ENCODE measurements at places on chromosomes 2 and 18. TPM values are rescaled to one million over a fixed set of nuclear protein-coding genes. Genes with fewer than 3 reads are reported as not detected.

DNA sequence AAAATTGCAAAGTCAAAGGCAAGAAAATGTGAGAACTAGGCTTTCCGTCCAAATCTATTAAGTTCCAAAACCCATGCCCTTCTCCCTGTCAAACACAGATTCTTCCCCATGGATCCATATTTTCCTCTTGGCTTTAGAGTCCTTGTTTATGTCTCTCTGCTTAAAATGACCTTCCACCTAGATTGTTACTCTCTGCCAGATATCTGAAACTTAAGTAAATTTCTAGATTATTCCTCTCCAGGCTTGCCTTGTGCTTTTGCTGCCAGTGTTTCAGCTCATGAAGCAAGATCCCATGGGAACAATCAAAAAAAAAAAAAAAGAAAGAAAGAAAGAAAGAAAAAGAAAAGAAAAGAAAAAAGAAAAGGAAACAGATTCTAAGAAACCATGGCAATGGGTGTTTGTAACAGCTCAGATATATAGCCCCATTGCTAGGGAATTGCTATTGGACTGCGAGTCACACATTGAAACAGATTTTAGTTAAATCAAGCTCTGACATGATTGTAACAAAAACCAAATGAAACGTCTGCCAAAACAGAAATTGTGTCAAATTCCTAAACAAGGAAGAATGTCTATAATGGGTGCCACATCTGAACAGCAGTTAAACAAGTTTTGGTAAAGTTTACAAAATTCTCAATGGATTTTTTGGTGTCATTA is 660.7 kb upstream of the CNTNAP5 start:
- DNase-seq = no peak

DNA sequence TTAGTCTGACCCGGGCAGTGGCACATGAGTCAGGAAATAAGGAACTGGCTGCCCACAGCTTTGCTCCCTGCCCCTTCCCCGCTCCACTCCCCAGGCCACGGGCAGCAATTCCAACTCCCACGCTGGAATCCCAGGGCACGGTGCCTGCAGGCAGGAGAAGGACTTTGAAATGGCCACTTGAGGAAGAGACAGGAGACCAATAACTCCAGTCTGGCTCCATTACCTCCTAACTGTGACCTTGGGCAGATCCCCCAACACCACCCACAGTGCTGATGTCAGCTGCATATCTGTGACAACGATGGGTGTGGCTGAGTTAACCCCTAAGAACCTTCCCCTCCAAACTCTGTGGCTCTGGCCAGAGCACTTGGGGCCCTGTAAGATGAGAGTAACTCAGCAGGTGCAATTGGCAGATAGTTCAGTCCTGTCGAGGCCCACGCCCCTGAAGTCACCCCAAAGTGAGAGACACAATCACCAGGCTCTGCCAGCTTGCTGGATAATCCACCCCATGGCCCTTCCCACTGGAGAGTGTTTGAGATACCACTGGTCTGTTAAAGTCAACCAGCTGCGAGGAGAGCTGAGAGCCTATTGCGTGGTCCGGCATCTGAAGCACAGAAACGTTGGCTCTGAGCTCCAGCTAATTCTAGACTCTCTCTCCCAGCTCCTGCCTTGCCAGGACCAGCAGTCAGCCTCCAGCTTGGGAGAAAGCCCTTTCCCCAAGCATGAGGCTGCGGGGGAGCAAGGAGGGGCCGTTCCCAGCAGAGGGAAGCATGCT is 175.2 kb downstream of the TNS1 start:
- DNase-seq = peak; percentile 41

GAL3ST2 gene
- 26.4 TPM for total RNA-seq

GRCh38 chr18:64091526-64091925 is 57.4 kb downstream of the LINC00305 start:
- DNase-seq = no peak

ASB18 gene
- total RNA-seq = not detected

GRCh38 chr2:187500585-187501359 is 52.7 kb upstream of the CALCRL start:
- no peak for DNase-seq

GRCh38 chr2:100212850-100213249 is 70.5 kb upstream of the AFF3 start:
- DNase-seq = no peak

- no peak for DNase-seq
Measured at GRCh38 chr18:59061914-59062642, 77.6 kb upstream of the SEC11C start.

ALK gene
- total RNA-seq = 0.20 TPM

- no peak for DNase-seq
Measured at GRCh38 chr2:166411473-166412230, 35.9 kb upstream of the SCN9A start.

- no peak for DNase-seq
Measured at GRCh38 chr2:216775043-216775453, 79.7 kb upstream of the IGFBP5 start.

GRCh38 chr2:160417745-160418397 is 75.7 kb downstream of the RBMS1 start:
- DNase-seq = no peak

PID1 gene
- total RNA-seq = 17.1 TPM

DNA sequence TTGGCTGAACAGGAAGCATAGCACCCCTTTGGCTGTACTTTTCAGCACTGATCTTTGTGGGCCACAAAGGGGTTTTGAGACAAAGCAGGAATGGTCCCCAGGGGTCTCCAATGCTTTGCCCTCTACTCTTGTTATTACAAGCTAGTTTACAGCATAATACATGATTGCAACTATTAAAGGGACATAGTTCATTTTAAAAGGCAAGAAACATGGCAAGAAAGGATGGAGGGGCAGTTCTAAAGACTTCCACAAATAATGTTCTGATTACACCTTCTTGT is 196.6 kb downstream of the FHOD3 start:
- no peak for DNase-seq

GRCh38 chr2:96131152-96131812 is 7.0 kb downstream of the ASTL start:
- DNase-seq = no peak

DNA sequence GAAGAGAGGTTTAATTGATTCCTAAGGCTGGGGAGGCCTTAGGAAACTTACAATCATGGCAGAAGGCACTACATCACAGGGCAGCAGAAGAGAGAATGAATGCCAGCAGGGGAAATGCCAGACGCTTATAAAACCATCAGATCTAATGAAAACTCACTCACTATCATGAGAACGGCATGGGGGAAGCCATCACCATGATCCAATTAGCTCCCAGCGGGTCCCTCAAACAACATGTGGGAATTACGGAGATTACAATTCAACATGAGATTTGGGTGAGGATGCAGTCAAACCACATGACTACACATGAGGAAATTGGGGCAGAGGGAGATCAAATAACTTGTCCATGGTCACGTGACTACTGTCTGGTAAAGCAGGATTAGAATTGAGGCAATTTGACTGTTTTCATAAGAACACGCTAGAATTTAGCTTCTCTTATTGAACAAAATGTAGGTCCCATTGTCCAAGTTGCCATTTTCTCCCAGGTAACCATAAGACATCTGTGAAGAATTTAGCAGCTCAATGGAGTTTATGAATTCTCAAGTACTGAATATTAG is 445.1 kb upstream of the CDH20 start:
- no peak for DNase-seq

TUBA4B gene
- not detected for total RNA-seq

- no peak for DNase-seq
Measured at GRCh38 chr2:98769114-98769476, 38.2 kb upstream of the MGAT4A start.

GCG gene
- total RNA-seq = 0.17 TPM

DNA sequence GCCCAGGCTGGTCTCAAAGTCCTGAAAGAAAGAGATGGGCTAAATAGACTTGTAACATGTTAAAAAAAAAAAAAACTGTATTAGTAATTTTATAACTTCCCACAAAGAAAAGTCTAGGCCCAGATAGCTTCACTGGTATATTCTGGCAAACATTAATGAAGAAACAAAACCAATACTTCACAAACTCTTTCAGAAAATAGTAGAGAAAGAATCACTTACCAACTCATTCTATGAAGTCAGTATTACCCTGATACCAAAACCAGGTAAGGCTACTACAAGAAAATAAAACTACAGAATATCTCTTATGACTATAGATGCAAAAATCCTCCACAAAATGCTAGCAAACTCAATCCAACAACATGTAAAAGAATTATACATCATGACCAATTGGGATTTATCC is 59.9 kb upstream of the ODC1 start:
- DNase-seq = no peak

UGT1A5 gene
- 2.0 TPM for total RNA-seq

DNA sequence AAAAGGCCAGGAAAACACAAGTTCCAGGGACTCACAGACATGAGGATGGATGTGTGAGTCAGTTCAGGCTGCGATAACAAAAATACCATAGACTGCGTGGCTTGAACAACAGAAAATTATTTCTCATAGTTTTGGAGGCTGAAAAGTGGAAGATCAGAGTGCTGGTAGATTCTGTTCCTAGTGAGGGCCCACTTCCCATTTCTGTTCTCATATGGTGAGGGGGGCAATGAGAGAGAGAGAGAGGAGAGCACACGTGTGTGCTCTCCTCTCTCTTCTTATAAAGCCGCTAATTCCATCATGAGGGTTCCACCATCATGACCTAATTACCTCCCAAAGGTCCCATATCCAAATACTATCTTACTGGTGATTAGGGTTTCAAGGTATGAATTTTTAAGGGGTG is 23.0 kb downstream of the KLHL14 start:
- DNase-seq = no peak

DNA sequence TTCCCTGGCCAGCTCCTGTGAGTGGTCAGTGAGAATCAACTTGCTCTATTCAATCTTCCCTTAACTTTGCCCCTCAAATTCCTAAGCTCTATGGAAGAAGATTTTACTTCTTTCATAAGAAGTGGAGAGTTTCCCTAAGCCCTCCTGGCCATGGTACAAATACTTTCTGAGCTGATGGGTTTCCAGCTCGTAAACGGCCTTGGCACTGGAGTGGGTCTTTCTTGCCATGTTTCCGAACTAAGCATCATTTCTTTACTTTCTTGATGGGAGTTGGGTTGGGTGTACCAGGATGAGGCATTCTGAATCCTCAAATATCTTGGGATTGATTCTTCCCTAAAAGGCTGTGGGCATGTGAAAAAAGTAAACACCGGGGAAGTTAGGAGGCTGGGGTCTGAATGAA is 72.5 kb downstream of the ACKR3 start:
- DNase-seq = no peak

PRSS56 gene
- total RNA-seq = not detected

DNA sequence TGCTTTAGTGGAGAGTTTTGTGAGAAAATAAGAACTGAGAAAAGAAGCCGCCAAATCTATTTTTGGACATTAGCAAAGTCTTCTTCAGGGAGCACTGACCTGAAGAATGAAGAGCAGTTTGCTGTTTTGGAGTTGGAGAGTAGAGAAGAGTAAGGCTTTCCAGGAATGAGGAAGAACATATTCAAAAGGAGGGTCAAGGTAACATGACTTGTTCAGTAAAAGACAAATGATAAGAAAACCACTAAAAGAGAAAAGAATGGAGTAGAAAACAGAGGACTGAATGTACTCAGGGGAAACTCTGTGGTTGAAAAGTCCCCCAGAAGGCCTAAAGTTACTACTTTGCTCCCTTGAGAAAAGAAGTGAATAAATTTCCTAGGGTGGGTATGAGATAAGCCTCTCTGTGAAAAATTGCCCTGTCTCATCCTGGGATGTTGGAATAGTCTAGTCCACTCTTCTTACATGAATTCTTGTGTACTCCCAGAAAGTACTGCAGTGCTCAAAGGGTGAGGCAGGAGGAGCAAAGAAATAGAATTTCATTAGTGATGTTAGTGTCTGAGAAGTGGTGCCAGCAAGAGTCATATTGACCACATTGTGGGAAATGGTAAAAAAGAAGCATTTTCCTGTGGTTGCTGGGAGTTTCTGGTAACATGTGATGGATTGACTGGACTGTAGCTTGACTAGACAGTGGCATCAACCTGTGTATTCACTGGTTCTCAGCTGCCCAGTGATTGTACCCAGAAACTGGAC is 27.8 kb downstream of the MBD5 start:
- DNase-seq = no peak

TXNDC2 gene
- total RNA-seq = not detected

- DNase-seq = peak; percentile 5
Measured at GRCh38 chr2:128770143-128771085, 451.7 kb upstream of the HS6ST1 start.

DCDC2C gene
- 0.14 TPM for total RNA-seq

DNA sequence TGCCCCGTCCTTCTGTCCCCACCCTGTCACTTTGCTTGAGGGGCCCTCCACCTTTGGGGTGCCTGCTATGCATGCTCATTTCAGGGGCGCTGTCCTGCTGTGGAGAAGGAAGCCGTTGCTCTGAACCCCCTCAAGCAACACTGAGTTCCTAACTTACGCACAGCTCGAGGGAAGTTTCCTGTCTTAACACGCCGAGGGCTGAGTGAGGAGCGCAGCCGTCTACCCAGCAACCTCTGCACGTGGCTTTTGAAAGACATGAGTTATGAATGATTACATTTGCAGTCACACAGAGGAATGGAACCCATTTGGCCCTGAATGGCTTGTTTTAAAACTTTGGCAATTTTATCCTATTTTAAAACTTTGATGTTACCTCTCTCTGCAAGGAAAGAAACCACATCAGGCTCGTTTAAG is 14.0 kb downstream of the RAMP1 start:
- DNase-seq = no peak

DNA sequence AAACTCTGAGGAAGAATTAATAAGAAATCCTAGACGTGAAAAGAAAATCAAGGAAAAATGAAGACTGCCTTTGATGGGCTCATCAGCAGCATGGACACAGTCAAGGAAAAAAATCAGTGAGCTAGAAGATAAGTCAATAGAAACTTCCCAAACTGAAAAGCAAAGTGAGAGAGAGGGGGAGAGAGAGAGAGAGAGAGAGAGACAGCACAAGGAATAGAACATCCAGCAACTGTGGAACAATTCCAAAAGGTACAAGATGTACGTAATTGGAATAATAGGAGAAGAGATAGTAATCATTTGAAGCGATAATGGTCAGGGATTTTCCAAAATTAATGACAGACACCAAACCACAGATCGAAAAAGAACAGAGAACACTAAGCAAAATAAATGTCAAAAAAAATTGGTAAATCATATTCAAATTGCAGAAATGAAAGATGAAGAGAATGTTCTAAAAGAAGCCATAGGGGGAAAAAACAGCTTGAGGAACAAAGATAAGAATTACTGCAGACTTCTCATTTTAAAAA is 54.5 kb downstream of the TBC1D8 start:
- DNase-seq = no peak

DNA sequence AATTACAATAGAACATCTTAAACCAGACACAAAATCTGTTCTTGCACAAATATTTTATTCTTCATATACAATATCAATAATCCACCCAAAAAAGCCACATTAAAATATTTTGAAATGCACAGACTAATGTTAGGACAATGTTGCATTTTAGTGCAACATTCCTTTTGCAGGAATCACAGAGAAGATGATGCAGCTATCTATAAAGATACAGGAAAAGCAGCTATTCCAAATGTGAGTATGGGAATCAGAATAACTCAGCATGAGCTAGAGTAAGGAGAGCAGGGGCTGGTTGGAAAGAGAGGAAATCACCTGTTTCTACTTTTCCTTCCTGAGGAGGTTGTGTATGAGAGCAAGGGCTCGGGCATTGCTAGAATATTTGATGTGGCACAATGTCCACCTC is 4.8 kb downstream of the C2orf66 start:
- DNase-seq = no peak

- no peak for DNase-seq
Measured at GRCh38 chr2:39719317-39719716, 53.6 kb downstream of the TMEM178A start.

- DNase-seq = no peak
Measured at GRCh38 chr2:121135168-121135853, 149.7 kb downstream of the TFCP2L1 start.

CTLA4 gene
- total RNA-seq = 1.6 TPM

Measured in mucosa of gallbladder (tissue), 1 donor.